Panc1 (cell line): ENCODE measurements at places on chromosomes 13 and 19.

GRCh38 chr19:18259893-18260292 lies 14.4 kb downstream of the IQCN start:
- no peak for DNase-seq

GRCh38 chr19:40813182-40813581 lies 14.2 kb downstream of the EGLN2 start:
- DNase-seq, result no peak

GRCh38 chr19:13154241-13154778 lies 4.1 kb downstream of the IER2 start:
- DNase-seq, result no peak

DNA sequence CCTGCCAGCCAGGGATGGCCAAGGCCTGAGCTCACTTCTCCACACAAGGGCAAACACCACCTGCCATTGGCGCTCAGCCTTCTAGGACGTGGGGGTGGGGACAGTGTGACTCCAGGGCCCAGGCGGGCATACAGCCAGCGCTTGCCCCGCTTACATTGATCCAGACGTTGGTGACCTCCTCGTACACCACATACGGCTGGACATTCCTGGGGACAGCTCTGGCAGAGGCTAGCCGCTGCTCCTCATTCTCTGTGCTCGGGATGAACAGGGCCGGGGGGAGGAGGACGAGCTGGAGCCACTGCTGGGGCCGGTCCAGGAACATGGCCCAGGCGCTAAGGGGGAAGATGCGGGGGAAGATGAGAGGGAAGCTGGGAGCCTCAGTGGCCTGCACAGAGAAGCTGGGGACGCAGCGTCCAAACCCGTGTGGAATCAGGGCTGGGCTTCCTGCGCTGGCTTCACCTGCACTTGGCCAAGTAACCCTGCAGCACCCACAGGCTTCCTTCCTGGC lies 25.1 kb upstream of the MYDGF start:
- no peak for DNase-seq

DNA sequence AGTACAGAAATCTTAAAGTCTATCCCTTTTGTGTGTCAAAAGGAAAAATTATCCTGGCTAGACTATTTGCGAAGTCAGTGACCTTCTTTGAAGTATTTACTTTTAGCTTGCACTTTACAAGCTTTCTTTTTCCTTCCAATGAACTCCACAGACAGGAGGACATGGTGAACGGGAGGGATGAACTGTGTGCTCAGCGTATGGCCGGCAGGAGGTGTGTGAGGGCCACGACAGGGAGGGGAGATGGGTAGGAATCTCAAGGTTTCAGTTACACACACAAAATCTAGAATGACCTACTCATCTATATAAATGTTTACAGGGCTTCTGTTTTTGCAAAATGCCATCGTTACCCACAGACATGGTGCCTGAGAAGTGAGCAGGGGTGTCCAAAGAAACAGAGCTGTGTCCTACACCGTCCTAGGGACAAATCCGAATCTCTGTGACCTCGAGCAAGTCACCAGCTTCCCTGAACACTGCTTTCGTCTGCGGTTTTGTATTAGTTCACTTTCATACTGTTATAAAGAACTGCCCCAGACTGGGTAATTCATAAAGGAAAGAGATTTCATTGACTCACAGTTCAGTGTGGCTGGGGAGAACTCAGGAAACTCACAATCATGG lies 537.2 kb downstream of the LIG4 start:
- no peak for DNase-seq

GRCh38 chr19:36421749-36422481 lies 3.5 kb upstream of the ZFP82 start:
- no peak for DNase-seq

DNA sequence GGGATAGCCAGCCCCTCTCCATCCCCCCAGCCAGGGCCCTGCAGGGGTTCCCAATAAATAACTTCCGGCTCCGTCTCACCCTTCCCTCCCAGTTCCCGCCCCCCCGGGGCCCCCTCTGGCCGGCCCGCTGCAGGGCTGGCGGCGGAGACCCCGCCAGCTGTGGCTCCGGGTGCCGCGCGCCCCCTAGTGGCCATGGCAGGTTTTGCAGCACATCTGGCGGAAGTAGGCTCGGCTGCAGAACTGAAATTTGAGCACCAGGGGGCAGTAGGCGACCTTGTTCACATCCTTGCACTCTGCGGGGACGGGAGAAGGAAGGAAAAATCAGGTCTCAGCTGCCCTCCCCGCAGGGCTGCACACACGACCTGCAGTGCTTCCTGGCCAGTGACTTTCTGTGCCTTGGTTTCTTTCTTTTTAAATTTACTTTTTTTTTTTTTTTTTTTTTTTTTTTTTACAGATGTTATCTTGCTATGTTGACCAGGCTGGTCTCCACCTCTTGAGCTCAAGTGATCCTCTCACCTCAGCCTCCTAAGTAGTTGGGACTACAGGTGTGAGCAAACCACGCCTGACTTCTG lies 3.6 kb upstream of the MYO1F start:
- peak; percentile 53 for DNase-seq

DNA sequence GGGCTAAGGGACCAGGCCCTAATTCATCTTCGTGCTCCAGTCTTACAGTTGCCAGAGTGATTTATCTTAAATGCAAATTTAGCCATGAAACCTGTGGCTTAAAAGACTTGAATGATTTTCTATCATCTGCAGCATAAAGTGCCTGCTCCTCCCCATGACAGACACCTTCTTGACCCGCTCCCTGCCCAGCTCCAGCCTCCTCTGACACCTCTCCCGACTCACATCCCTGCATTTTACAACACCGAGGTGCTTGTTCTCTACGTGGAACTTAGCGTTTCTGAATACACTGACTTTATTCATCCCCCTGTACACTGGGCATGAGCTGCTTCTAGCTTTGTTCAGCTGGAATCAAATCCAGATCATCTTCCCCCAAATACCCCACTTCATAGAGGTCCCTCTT lies 128.7 kb upstream of the MYO16 start:
- no peak for DNase-seq
